Panc1 (cell line): ENCODE measurements at places on chromosomes 3 and 15. TPM values are rescaled to one million over a fixed set of nuclear protein-coding genes. Genes with fewer than 3 reads are reported as not detected.

AADACL2 gene
- not detected for total RNA-seq

CLRN1 gene
- total RNA-seq: not detected

- H3K4me3 ChIP-seq: peak overlapping the region; percentile 69
- no peaks in the 10 kb centered on the region for H3K27me3 ChIP-seq
- peak overlapping the region; percentile 74 for H3K27ac ChIP-seq
- DNase-seq: no peak
These were observed 804 bp upstream of the BRPF1 start for GRCh38 chr3:9730657-9731205.

DNA sequence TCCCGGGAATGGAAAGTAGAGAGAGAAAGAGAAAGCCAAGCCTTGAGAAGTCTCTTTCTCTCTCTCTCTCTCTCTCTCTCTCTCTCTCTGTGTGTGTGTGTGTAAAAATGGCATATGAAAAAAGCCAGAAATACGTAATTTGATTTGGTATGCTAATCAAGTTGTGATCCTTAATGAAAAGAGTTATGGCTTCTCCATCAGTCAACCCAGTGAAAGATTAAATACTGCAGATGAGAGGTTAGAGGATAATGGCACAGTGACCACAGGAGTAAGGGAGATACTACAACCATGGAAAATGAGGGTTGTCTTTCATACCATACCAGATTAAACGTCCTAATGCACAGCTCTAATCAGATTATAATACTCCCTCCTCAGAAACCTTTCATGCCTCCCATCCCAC is 193.5 kb upstream of the SOX2 start:
- no peak overlapping the region for H3K4me3 ChIP-seq
- DNase-seq: no peak
- no peaks in the 10 kb centered on the region for H3K36me3 ChIP-seq
- H3K27me3 ChIP-seq: no peaks in the 10 kb centered on the region
- no peaks in the 10 kb centered on the region for H3K4me1 ChIP-seq

DNA sequence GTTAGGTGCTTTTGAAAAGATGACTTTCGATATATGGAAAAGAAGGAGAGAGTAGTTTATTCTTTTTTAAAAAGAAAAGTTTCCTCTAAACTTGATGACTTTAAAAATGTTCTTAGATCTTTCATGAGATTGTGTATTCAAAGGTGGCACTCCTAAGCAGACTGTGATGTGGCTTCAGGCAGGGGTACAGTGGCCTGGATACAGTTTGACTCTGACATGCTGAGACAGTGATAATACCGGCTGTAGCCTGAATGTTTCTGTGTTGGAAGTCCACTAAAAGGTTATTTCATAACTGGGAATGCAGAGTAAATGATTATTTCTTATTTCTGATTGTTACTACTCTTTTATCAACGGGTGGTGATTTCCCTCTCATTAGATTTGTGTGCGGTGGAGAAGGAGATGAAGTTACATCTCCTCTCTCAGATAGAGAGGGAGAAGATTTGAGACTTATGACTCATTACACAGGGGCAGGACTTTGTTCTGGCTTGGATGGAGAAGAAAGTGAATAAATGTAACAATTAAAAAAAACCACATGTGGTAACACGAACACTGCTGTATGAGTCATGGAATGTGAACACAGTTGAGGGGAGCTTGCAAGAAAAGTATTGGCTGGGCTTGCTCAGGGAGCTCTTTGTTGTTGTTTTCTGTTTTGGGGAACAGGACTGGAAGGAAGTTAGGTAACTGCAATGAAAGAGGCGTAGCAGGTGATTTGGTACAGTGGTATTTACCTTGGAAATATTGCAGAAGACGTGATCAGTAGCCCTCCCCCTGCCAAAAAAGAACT is 21.6 kb downstream of the SPTSSB start:
- no peak overlapping the region for H3K27ac ChIP-seq
- H3K4me3 ChIP-seq: no peak overlapping the region
- no peaks in the 10 kb centered on the region for H3K4me1 ChIP-seq
- peaks cover 2% of the 10 kb centered on the region for H3K27me3 ChIP-seq
- DNase-seq: no peak

- no peaks in the 10 kb centered on the region for H3K36me3 ChIP-seq
- no peak for DNase-seq
- H3K27ac ChIP-seq: no peak overlapping the region
These were observed 338.9 kb upstream of the GBE1 start for GRCh38 chr3:82100378-82100777.

- no peaks in the 10 kb centered on the region for H3K36me3 ChIP-seq
- DNase-seq: no peak
- no peaks in the 10 kb centered on the region for H3K27me3 ChIP-seq
These were observed 108.8 kb upstream of the PTX3 start for GRCh38 chr3:157327837-157328236.

DNA sequence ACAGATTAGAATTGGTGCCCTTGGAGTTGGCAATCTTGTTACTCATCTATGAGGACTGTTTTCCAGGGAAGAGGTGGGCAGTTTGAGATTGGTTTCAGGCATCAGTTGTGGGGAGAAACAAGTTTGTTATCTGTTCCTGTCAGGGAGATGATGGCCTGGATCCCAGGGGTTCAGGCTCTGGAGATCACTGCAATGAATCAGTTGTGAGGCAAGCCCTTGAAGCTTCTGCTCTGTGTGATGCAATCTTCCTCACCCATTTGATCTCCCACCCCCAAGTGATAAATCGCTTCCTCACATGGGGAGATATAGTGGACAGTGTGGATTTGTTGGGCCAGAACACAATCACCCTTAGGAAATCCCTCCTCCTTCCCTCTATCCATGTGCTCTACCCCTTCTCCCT is 276.6 kb upstream of the LRTM1 start:
- H3K27me3 ChIP-seq: no peaks in the 10 kb centered on the region
- DNase-seq: no peak
- H3K27ac ChIP-seq: no peak overlapping the region
- H3K36me3 ChIP-seq: no peaks in the 10 kb centered on the region

GRCh38 chr3:197873329-197873728 is 76.7 kb upstream of the RPL35A start:
- peaks cover 17% of the 10 kb centered on the region for H3K36me3 ChIP-seq
- no peak overlapping the region for H3K27ac ChIP-seq
- no peaks in the 10 kb centered on the region for H3K27me3 ChIP-seq

IL1RAP gene
- total RNA-seq: 5.2 TPM

GRCh38 chr3:39166134-39166710 is 12.8 kb upstream of the CSRNP1 start:
- H3K4me1 ChIP-seq: no peaks in the 10 kb centered on the region
- no peak for DNase-seq
- no peak overlapping the region for H3K4me3 ChIP-seq
- H3K27me3 ChIP-seq: no peaks in the 10 kb centered on the region
- no peak overlapping the region for H3K27ac ChIP-seq
- no peaks in the 10 kb centered on the region for H3K36me3 ChIP-seq

PIF1 gene
- total RNA-seq: 38.6 TPM

LYZL4 gene
- total RNA-seq: not detected

C3orf52 gene
- total RNA-seq: 12.6 TPM

ZBTB47 gene
- 3.6 TPM for total RNA-seq

- H3K4me3 ChIP-seq: no peak overlapping the region
- H3K36me3 ChIP-seq: no peaks in the 10 kb centered on the region
- no peaks in the 10 kb centered on the region; the same call in 1 of the 2 replicates for H3K27me3 ChIP-seq
- no peak overlapping the region for H3K27ac ChIP-seq
- DNase-seq: no peak
These were observed 5.7 kb downstream of the GRM2 start for GRCh38 chr3:51712511-51712931.

- H3K36me3 ChIP-seq: no peaks in the 10 kb centered on the region
- H3K27me3 ChIP-seq: no peaks in the 10 kb centered on the region
- no peak overlapping the region for H3K4me3 ChIP-seq
- no peaks in the 10 kb centered on the region for H3K4me1 ChIP-seq
- DNase-seq: no peak
These were observed 33.5 kb downstream of the SEMA6D start for GRCh38 chr15:47750740-47751262.

- H3K27me3 ChIP-seq: no peaks in the 10 kb centered on the region
- H3K36me3 ChIP-seq: no peaks in the 10 kb centered on the region
- H3K4me3 ChIP-seq: no peak overlapping the region
- H3K27ac ChIP-seq: no peak overlapping the region
- H3K4me1 ChIP-seq: no peaks in the 10 kb centered on the region
- no peak for DNase-seq
These were observed 986.6 kb downstream of the ZPLD1 start for GRCh38 chr3:103421460-103421859.

SERPINI2 gene
- not detected for total RNA-seq

- no peak overlapping the region for H3K27ac ChIP-seq
- no peaks in the 10 kb centered on the region for H3K27me3 ChIP-seq
- H3K36me3 ChIP-seq: no peaks in the 10 kb centered on the region
- H3K4me3 ChIP-seq: no peak overlapping the region
- H3K4me1 ChIP-seq: no peaks in the 10 kb centered on the region
- DNase-seq: no peak
These were observed 29.5 kb downstream of the WNT7A start for GRCh38 chr3:13850161-13850945.

LRRN1 gene
- 0.13 TPM for total RNA-seq

FURIN gene
- 62.0 TPM for total RNA-seq

DNA sequence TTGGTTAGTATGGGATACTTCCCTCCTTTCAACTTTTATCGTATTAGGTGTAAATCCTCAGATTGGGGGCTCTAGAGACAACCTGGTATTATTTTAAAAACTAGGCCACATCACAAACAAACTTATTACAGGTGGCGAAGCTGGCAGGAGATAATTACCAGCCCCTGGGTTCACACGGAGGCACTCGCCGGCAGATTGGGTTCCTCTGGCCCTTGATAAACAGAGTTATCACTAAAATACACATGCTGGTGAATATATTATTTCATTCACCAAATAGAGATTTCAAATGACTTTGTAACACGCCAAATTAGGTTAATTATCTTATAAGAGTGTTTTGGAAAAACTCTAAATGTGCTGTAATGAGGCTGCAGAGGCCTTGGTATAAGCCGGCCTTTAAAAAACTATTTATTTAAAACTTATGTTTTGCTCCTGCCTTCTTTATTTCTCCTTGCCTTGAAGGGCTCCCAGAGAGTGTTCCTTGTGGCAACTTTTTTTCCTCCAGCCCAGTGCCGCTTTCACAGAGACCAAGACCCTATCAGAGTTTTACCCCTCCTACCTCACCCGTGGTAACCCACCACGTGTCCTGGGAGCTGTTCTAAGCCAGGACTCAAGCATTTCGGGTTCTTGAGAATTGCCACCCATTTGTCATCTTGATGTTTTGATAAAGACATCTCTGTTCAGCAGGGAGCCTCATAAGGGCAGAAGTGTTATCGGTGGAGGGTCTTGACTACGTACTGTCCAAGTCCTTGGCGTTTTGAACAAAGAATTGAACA is 468.6 kb upstream of the CFAP20DC start:
- H3K27ac ChIP-seq: no peak overlapping the region
- H3K4me1 ChIP-seq: no peaks in the 10 kb centered on the region
- DNase-seq: no peak

DNA sequence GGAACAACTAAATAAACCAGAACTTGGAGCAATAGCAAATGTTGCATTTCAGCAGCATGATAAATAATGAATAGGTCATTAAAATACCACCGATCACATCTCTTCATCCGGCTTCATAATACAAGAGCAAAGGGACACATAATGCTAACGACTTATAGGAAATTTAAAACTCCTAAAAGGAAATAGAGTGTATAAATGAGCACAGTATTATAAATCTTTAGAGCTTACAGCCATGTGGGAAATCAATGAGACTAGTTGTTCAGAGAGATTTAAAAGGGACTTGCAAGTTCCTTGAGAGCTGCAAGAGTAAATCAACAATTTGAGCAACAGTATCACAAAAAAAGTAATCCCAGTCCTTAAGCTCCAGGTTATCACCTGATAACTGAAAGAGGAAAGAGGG is 677.0 kb downstream of the PLOD2 start:
- no peak overlapping the region for H3K4me3 ChIP-seq
- H3K36me3 ChIP-seq: no peaks in the 10 kb centered on the region
- DNase-seq: no peak
- no peaks in the 10 kb centered on the region for H3K4me1 ChIP-seq
- no peak overlapping the region for H3K27ac ChIP-seq
- no peaks in the 10 kb centered on the region for H3K27me3 ChIP-seq

- no peak overlapping the region for H3K4me3 ChIP-seq
- H3K27ac ChIP-seq: no peak overlapping the region
- H3K36me3 ChIP-seq: no peaks in the 10 kb centered on the region
These were observed 134.2 kb downstream of the OTOL1 start for GRCh38 chr3:161630794-161631193.

DNA sequence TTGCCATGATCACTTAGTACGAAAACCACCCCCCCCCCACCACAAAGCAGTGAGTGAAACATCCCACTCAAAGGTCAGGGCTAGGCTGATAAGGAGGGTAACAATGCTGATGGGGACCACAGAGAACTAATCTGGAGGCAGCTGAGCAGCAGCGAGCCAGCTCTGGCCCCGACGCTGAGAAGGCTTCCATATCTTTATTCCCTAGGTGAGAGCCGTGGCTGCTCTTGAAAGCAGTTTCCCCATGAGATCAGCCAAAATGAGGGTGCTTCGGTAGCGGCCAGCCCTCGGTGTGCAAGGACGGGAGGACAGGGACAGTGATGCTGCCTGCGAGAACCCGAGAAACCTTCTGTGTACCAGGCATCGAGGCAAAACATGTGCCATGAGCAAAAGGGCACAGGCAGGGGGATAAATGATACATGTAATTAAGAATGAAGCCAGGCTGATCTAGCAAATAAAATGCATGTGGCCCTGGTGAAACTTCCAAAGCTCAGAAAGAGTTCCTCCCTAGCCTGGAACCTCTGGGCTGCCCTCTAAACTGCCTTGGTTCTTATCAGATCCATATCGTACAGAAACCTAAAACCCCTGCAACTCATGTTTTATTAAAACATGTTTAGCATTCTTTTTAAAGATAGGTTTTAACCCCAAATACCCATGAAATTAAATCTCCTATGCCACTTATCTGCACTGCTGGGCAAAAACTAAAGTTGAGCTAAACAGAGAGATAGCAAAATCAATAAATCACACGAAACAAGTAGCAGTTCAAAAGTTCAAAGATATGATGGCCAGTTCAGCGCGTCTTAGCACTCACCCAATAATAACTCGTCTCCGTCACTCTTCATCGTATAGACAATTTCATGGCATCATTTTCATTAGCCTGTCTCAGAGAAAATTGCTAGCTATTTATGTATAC is 337.3 kb downstream of the FOXP1 start:
- no peaks in the 10 kb centered on the region for H3K4me1 ChIP-seq
- H3K4me3 ChIP-seq: no peak overlapping the region
- H3K36me3 ChIP-seq: no peaks in the 10 kb centered on the region
- DNase-seq: no peak

- DNase-seq: no peak
- no peaks in the 10 kb centered on the region for H3K27me3 ChIP-seq
- no peak overlapping the region for H3K27ac ChIP-seq
- H3K36me3 ChIP-seq: no peaks in the 10 kb centered on the region
These were observed 82.9 kb downstream of the CYP19A1 start for GRCh38 chr15:51255533-51255932.

EPHB1 gene
- total RNA-seq: 0.46 TPM
